Hematopoietic multipotent progenitor cell treated with erythropoietin and hydrocortisone succinate and interleukin-3 and kit ligand, for 8 days (in vitro differentiated cells): ENCODE measurements at places on chromosomes 1 and 21.

- DNase-seq = no peak
Measured at GRCh38 chr21:43904331-43904781, 39.3 kb downstream of the AGPAT3 start.

- no peak for DNase-seq
Measured at GRCh38 chr21:34730194-34730593, 61.4 kb downstream of the CLIC6 start.

GRCh38 chr1:217403026-217403720 is 227.7 kb downstream of the GPATCH2 start:
- no peak for DNase-seq

- no peak for DNase-seq
Measured at GRCh38 chr1:113592230-113592629, 167.1 kb downstream of the PHTF1 start.

- DNase-seq = no peak
Measured at GRCh38 chr1:42000766-42001165, 82.0 kb upstream of the HIVEP3 start.

GRCh38 chr1:184146202-184146601 is 94.7 kb downstream of the TSEN15 start:
- no peak for DNase-seq
